Muscle of leg (tissue), 16 donors: ENCODE measurements at places on chromosomes 16 and 17.

GRCh38 chr16:68046106-68046505 is 23.0 kb downstream of the DUS2 start:
- no peak for DNase-seq

DNA sequence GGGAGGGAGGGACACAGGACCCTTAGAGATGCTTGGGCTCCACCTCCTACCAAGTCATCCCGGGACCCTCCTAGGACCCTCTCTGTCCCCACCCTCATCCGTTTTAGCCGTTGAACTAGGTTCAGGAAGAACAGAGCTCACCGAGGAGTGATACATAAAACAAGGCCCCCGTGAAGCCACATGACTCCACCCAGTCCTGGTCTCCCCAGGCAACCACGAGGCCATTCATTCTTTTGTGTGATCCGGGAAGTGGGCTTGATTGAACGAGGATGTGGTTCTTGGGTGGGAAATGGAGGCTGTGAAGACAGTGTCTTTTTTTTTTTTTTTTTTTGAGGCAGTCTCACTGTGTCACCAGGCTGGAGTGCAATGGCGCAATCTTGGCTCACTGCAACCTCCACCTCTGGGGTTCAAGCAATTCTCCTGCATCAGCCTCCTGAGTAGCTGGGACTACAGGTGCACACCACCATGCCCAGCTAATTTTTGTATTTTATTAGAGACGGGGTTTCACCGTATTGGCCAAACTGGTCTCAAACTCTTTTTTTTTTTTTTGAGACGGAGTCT is 14.8 kb downstream of the TRARG1 start:
- DNase-seq, result no peak

GRCh38 chr17:71168053-71168741 is 952.6 kb upstream of the SOX9 start:
- no peak for DNase-seq

DNA sequence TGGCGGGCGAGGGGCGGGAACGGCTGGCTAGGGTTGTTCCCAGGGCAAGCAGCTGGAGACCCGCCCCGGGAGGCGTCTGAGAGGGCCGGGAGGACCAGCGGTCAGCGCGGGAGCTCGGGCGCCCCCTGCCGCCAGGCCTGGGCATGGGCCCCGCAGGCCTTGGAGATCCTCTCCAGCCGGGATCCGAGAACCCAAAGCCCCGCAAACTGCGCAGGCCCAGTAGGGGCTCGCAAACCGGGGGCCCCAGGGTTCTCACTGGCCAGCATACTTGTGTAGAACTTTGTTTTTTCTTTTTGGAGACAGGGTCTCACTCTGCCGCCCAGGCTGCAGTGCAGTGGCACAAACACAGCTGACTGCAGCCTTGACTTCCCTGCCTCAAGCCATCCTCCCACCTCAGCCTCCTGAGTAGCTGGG is 20.8 kb upstream of the ZNF423 start:
- no peak for DNase-seq

DNA sequence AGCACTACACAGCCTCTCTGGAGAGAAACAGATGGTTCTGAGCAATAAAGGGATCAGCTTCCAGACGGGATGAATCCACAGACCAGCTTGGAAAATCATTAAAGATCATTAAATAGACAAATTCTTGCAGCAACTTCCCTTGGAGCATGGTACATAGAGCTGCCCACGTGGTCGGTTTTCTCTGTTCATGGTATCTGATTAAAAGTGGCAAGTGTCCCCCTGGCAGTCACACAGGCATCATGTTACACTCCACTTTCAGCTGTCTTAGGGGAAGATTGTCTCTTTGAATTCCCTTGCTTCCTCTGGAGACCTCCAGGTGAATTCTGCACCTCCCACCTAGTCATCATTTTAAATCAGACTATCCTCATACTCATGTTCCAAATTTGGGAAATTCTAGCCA is 92.2 kb upstream of the CACNG3 start:
- DNase-seq, result no peak

DNA sequence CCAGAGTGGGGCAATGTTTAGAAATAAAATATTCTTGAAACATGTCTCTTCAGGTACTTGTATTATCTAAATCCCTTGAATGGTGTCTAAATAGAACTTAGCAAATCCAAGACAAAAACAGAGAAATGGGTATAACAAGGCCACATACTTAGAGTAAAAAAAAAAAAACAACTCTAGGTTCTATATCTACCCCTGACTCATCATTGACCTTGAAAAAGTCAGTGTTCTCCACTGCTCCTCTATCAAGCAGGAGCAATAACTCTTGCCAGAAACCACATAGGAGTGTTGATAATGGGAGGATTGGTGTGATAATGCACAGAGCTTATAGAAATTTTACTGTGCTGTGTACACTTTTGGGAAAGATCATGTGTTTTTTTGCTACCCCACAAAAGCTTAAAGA is 296.6 kb upstream of the PMFBP1 start:
- DNase-seq, result no peak

GRCh38 chr16:65781855-65782254 is 584.6 kb upstream of the CDH5 start:
- DNase-seq, result no peak

GRCh38 chr17:59154721-59155438 is at the start of gene SKA2:
TSS of gene SKA2 (minus strand) at chr17:59155186. CDS start at chr17:59155163, 23 bp downstream.
- no peak for DNase-seq

DNA sequence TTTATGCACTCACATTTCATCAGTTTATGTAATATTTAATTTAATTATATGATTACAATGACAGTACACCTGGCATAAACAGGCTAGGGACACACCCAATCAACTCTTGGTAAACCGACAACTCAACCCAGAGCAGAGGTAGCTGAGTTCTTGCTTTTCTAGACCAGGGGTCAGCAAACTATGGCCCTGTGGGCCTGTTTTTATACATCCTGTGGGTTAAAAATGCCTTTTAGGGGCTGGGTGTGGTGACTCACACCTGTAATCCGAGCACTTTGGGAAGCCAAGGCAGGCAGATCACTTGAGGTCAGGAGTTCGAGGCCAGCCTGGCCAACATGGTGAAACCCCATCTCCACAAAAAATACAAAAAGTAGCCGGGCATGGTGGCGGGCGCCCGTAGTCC is 99.2 kb upstream of the TMEM97 start:
- no peak for DNase-seq

DNA sequence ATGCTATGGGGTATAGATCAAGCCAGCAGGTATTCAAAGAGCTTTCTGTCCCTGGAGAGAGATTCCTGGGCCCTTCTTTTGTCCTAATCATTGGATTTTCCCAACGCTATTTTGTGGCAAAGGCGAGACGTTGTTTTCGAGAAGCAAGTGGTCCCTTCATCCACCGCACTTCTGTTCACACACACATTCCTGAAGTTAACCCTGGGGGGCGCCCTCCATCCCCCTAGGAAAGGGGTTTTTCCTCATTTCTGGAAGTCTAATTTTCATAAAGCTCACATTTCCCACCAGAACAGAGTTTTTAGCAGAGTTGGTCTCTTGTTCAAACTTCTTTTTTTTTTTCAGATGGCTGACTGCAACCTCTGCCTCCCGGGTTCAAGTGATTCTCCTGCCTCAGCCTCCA is 11.9 kb downstream of the SCGB1C2 start:
- DNase-seq, result no peak

GRCh38 chr16:1670371-1670770 is 7.7 kb upstream of the JPT2 start:
- DNase-seq, result no peak

DNA sequence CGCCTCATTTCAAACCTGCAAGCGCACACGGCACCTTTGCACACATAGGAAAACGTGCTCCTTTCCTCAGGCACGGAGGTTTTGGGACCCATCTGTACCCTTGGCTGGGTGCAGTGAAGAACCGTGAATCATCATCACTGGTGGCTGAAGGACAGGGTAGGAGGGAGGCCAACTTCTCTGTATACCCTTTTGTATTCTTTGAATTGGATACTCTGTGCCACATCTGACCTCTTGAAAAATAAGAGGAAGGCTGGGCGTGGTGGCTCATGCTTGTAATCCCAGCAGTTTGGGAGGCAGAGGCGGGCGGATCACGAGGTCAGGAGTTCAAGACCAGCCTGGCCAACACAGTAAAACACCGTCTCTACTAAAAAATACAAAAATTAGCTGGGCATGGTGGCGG is 11.7 kb downstream of the GPRC5B start:
- DNase-seq, result no peak

- DNase-seq, result no peak
Observed at GRCh38 chr16:74501484-74502478, 80.5 kb upstream of the CLEC18B start.

DNA sequence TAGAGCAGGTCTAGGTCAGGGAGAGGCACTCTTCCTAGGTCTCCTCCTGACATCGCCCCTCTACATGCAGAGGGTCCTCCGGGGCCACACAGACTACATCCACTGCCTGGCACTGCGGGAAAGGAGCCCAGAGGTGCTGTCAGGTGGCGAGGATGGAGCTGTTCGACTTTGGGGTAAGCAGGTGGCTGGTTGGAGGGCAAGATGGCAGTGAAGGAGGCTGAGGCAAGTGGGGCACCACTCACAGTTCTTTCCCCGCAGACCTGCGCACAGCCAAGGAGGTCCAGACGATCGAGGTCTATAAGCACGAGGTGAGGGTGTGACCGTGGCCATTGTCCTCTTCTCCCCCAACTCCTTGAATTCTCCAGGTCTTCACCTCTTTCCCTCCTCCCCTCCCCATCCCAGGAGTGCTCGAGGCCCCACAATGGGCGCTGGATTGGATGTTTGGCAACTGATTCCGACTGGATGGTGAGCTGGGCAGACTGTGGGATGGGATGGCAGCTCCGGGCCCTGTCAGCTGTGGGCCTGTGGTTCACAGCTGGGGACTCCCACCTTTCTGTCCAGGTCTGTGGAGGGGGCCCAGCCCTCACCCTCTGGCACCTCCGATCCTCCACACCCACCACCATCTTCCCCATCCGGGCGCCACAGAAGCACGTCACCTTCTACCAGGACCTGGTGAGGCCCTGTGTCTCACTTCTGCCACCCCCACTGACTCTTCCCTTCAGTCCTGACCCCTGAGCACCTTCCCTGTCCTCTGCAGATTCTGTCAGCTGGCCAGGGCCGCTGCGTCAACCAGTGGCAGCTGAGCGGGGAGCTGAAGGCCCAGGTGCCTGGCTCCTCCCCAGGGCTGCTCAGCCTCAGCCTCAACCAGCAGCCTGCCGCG is 3.0 kb downstream of the THOC6 start:
- no peak for DNase-seq

- DNase-seq, result no peak
Observed at GRCh38 chr17:32318071-32318470, 23.9 kb downstream of the C17orf75 start.

DNA sequence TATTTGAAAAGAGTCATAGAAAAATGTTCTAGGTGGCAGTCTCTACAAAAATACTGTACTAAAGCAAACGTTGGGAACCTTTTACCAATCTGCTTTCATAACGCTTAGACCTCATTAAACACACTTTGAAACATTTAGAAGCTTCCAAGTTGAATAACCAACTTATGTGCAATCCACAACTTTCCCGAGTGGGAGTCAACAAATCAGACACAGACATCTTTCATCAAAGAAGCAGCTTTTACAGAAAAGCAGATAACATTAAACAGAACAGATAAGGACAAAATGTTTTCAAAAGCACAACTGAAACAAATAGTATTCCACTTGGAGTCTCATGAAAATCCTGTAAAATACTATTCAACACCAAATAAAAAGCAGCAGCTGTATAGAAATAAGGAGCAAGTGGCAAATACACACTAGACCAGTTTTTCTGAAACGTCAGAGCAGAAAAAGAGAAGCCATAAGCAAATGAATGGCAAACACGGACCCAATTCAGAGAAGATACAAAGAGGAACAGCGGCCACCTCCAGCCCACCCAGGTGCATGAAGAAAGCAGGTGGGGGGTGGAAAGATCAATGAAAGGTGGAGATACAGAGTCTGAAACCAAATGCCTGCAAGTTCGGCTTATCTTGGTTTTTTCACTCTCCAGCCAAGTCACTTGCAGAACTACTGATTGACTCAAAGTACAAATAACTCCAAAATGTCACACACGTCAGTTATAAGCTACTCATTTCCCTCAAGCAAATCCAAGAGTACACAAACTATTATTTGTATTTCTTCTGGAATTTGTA is 18.4 kb upstream of the FBF1 start:
- DNase-seq, result no peak

- no peak for DNase-seq
Observed at GRCh38 chr17:79976451-79976850, 59.2 kb downstream of the TBC1D16 start.

DNA sequence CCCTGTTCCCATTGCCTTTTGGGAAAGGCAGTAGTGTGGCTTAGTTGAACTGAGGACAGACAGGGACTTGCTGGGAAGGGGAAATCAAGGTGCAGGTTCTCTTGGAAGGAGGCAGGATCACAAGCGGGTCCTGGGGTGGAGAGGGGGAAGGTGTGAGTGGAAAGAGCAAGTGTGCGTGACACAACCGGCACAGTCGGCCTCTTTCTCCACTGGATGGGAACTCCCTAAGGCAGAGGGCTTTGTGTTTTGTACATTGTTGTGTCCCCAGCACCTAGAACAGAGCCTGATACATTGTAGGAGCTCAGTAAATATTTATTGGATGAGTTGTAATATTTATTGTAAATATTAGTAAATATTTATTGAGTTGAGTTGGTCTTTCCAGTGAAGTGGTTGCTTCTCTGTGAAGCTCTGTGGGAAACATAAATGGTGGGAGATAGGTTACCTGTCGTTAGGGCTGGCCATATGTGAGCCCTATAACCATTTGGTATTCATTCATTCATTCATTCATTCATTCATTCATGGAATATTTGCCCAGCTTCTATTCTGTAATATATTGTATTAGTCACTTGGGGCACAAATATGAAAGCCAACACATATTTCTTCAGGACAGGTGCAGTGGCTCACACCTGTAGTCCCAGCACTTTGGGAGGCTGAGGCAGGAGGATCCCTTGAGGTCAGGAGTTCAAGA is 34.0 kb downstream of the SMARCE1 start:
- no peak for DNase-seq
